ENCODE measurements at places on chromosomes 3 and 15. TPM values are rescaled to one million over a fixed set of nuclear protein-coding genes. Genes with fewer than 3 reads are reported as not detected.

The MORC1 gene
- not detected for polyA plus RNA-seq

The ARGFX gene
- not detected for polyA plus RNA-seq

DNA sequence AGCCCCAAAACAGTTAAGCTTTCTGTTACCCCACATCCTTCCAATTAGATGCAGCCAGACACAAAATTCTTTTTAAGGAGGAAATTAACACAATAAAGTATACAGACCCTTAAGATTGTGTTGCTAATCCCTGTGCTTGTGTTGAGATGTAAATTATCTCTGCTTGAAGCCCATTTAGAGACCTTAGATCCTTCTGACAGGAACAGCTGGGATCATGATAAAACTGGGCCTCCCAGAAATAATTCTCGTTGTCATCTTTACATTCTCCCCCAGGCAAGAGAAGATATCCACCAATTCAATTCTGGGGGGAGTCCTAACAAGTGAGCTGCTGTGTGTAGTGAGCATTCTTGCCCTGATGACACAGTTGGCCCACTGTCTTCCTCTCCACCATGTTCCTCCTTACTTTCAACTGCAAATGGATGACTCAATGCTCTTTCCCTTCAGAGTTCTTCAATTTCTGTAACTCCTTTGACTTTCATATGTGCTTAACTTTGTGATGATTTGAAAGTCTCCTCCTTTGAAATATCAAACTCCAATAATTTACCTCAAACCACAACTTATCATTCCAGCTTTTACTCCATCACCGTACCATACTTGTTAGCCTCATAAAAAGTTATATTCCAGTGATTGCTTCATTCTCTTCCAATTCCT is 186.6 kb downstream of the RAP2B start:
- no peak for DNase-seq

DNA sequence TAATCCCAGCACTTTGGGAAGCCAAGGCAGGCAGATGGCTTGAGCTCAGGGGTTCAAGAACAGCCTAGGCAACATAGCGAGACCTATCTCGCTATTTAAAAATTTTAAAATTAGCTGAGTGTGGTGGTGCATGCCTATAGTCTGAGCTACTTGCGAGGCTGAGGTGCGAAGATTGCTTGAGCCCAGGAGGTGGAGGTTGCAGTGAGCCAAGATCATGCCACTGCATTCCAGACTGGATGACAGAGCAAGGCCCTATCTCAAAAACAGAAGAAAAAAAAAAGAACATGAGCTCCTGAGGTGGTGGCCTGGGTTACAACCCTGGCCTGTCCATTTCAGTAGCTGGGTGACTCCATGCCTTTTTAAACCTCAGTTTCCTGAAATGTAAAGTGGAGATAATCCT is 7.2 kb downstream of the DNASE1L3 start:
- no peak for DNase-seq

DNA sequence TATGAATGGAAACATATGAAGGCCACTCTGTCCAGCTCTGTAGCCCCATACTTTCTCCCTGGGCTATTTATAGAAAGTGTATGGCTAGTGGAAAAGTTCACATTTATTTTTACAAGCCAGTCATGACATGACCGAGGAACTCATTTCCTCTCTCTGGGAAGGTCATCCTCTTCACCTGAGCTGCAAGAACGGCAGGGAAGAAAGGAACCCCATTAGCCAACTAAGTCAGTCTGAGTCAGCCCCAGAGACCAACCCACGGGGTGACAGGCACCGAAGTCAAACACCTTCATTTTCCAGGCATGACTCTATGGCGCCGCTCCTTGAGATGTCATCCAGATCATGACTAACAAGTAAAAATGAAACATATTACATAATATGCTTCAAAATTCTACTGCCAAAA is 4.8 kb downstream of the PAQR9 start:
- DNase-seq: no peak

DNA sequence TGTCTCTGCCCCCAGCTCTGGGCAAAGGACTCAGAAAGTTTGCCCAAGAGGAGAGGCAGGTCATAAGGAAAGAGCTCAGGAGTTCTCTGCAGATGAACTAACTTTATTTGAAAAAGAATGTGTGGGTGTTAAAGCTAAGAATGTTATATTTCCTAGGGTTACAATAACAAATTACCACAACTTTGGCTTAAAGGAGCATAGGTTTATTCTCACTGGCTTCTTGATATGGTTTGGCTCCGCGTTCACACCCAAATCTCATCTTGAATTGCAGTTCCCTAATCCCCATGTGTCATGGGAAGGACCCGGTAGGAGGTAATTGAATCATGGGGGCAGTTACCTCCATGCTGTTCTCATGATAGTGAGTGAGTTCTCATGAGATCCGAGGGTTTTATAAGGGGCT is 383.7 kb upstream of the CFAP20DC start:
- no peak for DNase-seq

GRCh38 chr3:40166997-40167396 is 142.5 kb upstream of the EIF1B start:
- no peak for DNase-seq

All from left lung (tissue), 14 donors.